Ovary (tissue), 10 donors: ENCODE measurements at places on chromosomes 5 and 9.

GRCh38 chr5:110832683-110833082 lies 93.9 kb downstream of the SLC25A46 start:
- no peak overlapping the region for H3K27ac ChIP-seq
- H3K4me1 ChIP-seq, result no peaks in the 10 kb centered on the region
- no peaks in the 10 kb centered on the region for H3K27me3 ChIP-seq
- no peaks in the 10 kb centered on the region for H3K36me3 ChIP-seq
- DNase-seq, result no peak

- H3K36me3 ChIP-seq, result no peaks in the 10 kb centered on the region
- DNase-seq, result no peak
- no peaks in the 10 kb centered on the region for H3K27me3 ChIP-seq
- no peak overlapping the region for H3K27ac ChIP-seq
- H3K4me1 ChIP-seq, result no peaks in the 10 kb centered on the region
Observed at GRCh38 chr9:104842698-104843097, 78.8 kb downstream of the NIPSNAP3B start.

DNA sequence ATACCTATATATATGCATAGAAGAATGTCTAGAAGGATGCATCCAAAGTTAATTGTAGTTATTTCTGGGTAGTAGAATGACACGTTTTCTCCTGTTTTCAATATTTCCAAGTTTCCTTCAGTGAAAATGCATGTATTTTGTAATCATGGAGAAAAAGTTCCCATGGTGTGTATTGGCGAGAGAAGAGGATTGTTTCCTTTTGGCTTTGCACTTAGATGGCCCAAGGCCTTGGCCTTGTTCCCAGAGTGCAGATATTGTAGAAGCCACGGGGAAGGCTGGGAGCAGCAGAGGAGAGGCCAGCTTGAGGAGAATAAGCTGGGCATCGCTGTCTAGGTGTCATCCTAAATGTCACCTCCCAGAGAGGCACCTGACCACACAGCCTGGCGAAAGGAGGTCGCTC lies 44.0 kb downstream of the IRF1 start:
- peaks cover 31% of the 10 kb centered on the region for H3K4me1 ChIP-seq
- H3K36me3 ChIP-seq, result no peaks in the 10 kb centered on the region
- no peak overlapping the region for H3K27ac ChIP-seq
- H3K4me3 ChIP-seq, result no peak overlapping the region
- peak; percentile 88 for DNase-seq

DNA sequence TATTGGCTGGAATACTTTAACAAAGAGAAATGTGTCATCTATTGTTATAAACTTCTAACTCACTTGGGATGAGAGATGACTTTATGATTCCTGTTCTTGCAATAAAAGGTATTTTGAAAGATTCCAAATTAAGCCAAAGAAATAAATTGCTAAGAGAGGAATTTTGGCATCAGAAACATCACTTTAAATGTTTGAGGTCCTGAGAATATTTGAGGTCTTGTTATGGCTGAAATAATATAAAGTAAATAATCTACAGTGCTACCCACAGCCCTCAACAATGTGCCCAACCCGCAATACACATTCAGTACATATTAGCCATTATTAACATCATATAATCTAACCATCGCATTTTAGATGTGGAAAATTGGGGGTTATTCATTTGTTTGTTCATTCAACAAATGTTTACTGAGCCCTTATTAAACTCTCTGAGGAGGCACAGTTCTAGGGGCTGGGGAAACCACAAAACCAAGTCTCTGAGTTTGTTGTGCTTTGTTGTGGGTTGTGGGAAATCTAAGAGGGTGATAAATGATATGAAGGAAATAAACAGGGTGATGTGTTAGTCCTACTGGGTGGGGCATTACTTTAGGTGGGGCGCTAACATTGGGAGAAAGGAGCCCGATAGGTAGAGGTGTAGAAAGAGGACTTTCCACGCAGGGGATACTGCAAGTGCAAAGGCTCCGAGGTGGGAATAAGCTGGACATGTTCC lies 135.2 kb upstream of the CLINT1 start:
- no peaks in the 10 kb centered on the region for H3K27me3 ChIP-seq
- no peak overlapping the region for H3K27ac ChIP-seq
- DNase-seq, result no peak
- H3K4me1 ChIP-seq, result no peaks in the 10 kb centered on the region

DNA sequence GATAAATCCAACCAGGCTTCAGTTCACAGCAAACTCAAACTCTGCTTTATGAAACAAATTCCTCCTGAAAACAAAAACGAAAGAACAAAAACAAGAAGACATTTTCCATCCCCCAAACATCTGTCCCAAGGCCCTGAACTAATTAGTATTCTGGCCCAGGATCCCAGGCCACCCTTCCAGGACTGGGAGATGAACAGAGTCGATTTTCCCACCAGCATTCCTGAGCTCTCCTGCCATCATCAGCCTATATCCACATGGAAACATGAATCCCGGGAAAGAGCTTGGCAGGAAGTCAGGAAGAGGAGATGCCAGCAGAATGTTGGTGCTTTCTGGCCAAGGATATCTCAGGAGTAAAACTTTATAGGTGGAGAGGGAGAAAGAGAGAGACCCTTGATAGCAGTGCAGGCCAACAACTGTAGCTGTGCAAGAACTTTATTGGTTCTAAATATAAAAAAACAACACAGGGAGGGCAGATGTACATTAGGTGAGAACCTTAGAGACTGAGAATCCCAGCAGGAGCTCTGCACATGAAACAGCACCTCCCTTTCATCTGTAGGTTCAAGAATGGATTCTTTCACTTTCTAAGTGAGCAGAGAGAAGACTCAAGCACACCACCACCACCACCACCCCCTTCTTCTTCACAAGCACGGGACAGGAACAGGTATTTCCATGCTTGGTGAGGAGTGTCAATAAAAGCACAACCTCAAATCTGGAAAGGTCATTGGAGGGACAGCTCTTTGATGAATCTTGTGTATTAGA lies 190.7 kb upstream of the TAS2R1 start:
- DNase-seq, result no peak
- H3K4me3 ChIP-seq, result no peak overlapping the region
- no peak overlapping the region for H3K27ac ChIP-seq
- H3K27me3 ChIP-seq, result no peaks in the 10 kb centered on the region
- H3K36me3 ChIP-seq, result no peaks in the 10 kb centered on the region

GRCh38 chr5:150161242-150162141 lies 5.1 kb upstream of the CDX1 start:
- peak; percentile 83 for DNase-seq
- peaks cover 36% of the 10 kb centered on the region for H3K4me1 ChIP-seq
- H3K27ac ChIP-seq, result peak overlapping the region; percentile 24
- H3K27me3 ChIP-seq, result no peaks in the 10 kb centered on the region

DNA sequence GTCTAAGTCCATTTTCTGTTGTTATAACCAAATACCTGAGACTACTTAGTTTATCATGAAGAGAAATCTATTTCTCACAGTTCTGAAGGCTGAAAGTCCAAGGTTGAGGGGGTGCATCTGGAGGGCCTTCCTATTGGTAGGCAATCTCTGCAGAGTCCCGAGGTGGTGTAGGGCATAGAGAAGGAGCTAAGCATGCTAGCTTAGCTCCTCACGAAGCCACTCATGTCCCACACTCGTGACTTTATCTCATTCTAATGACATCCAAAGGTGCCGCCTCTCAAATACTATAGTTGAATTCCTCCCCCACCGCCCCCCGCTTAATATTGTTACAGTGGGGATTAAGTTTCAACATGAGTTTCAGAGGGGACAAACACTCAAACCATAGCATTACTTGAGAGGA lies 36.0 kb upstream of the ZBED3 start:
- no peak overlapping the region for H3K27ac ChIP-seq
- H3K4me3 ChIP-seq, result no peak overlapping the region
- H3K4me1 ChIP-seq, result no peaks in the 10 kb centered on the region
- DNase-seq, result no peak

- H3K4me3 ChIP-seq, result peak overlapping the region; percentile 26
- H3K27ac ChIP-seq, result no peak overlapping the region
- no peak for DNase-seq
- no peaks in the 10 kb centered on the region for H3K36me3 ChIP-seq
- no peaks in the 10 kb centered on the region for H3K27me3 ChIP-seq
Observed at GRCh38 chr5:143400541-143401226, 2.8 kb downstream of the NR3C1 start.

DNA sequence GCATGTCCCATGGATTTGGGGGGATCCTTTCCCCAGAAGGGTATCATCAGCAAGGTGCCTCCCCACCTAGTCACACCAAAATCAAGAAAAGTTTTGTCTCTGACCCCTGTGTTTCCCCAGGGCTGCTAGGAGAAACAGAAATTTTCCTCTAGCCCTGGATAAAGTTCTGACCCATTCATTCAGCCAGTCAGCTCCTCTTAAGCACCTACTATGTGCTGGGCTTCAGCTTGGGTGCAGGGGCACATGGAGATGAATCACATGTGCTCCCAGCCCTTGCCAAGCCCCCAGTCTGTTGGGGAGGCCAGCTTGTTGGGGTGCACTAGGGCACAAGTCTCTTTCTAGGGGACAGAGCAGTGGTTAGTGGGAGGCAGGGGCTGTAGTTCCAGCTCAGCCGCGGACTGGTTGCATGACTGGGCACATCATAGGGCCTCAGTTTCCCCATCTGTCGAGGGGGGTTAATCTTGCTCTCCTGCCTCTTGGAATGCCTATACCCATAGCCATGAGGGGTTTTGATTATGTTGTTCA lies 3.9 kb downstream of the DAB2IP start:
- H3K4me1 ChIP-seq, result peaks cover 12% of the 10 kb centered on the region
- no peak for DNase-seq
- H3K27ac ChIP-seq, result no peak overlapping the region
- no peak overlapping the region for H3K4me3 ChIP-seq
- no peaks in the 10 kb centered on the region for H3K36me3 ChIP-seq

DNA sequence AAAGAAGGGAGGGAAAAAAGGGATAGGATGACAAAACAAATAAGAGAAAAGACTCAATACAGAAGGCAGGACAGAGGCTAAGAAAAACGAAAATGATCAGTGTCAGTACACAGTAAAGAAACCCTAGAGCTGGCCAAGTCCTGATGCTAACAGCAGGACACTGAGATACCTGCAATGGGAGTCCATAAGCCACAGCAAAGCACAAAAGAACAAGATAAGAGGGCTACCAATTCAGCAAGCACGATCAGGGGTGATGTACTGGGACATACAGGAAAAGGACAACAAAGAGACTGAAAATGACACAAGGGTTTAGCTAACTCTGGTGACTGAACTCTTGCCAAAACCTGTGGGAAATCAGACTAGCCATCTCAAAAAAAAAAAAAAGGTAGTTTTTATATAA lies 1072.6 kb upstream of the COX7C start:
- no peaks in the 10 kb centered on the region for H3K36me3 ChIP-seq
- no peak overlapping the region for H3K27ac ChIP-seq
- no peaks in the 10 kb centered on the region for H3K27me3 ChIP-seq
- no peaks in the 10 kb centered on the region for H3K4me1 ChIP-seq

GRCh38 chr5:18397371-18397770 lies 763.1 kb downstream of the TAF11L14 start:
- H3K36me3 ChIP-seq, result no peaks in the 10 kb centered on the region
- H3K4me3 ChIP-seq, result no peak overlapping the region
- H3K4me1 ChIP-seq, result no peaks in the 10 kb centered on the region
- DNase-seq, result no peak
- H3K27me3 ChIP-seq, result no peaks in the 10 kb centered on the region
- no peak overlapping the region for H3K27ac ChIP-seq

GRCh38 chr9:32011049-32011448 lies 373.4 kb upstream of the ACO1 start:
- no peaks in the 10 kb centered on the region for H3K27me3 ChIP-seq
- no peak for DNase-seq
- H3K4me1 ChIP-seq, result no peaks in the 10 kb centered on the region

DNA sequence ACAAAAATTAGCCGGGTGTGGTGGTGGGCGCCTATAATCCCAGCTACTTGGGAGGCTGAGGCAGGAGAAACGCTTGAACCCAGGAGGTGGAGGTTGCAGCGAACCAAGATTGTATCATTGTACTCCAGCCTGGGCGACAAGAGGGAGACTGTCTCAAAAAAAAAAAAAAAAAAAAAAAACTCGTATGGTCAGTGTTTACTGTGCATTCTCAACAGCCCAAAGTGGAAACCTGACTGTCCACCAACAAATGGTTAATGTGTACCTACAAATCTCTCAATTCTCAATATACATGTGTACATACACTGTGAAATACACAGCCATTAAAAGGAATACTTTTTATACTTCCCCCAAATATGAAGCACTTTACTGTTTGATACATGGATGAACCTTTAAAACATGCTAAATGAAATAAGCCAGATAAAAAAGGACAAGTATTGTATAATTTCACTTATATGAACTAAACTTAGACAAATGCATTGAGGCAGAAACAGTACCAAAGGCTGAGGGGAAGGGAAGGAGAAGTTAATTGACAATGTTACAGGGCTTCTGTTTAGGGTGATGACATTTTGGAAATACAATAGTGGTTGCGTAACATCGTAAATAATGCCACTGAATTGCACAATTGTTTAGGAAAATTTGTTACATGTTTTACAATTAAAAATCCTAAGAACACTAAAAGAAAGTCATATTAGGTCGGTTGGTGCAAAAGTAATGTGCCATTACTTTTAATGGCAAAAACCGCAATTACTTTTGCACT lies 16.5 kb downstream of the DNAJA1 start:
- H3K27me3 ChIP-seq, result no peaks in the 10 kb centered on the region
- peaks cover 3% of the 10 kb centered on the region for H3K4me1 ChIP-seq
- no peak overlapping the region for H3K27ac ChIP-seq
- no peak for DNase-seq
- H3K4me3 ChIP-seq, result no peak overlapping the region
- H3K36me3 ChIP-seq, result no peaks in the 10 kb centered on the region

DNA sequence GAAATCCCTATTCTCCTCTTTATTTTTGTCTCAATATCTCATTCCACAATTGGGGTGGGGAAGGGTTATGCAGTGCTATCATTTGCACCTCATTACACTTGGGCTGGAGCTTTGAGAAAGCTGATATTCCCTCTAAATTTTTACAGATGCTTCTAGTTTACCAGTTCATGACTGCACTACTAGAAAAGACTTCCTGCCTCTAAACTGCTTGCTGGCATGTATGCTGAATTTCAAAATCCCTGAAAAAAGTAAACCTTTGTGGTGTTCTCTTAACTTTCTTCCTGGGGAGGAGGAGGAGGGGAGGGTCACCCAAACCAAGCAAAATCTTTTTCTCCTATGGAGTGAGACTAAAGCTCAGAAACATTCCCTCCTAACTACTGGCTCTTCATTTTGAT lies 45.1 kb downstream of the BNC2 start:
- peaks cover 10% of the 10 kb centered on the region for H3K4me1 ChIP-seq
- no peak for DNase-seq
- no peaks in the 10 kb centered on the region for H3K36me3 ChIP-seq
- no peaks in the 10 kb centered on the region for H3K27me3 ChIP-seq

GRCh38 chr9:129344641-129345495 lies 166.8 kb upstream of the IER5L start:
- DNase-seq, result no peak
- no peak overlapping the region for H3K4me3 ChIP-seq
- no peak overlapping the region for H3K27ac ChIP-seq
- H3K27me3 ChIP-seq, result no peaks in the 10 kb centered on the region
- no peaks in the 10 kb centered on the region for H3K4me1 ChIP-seq
